ENCODE measurements at places on chromosomes 1 and 21.

GRCh38 chr1:10873189-10873588, 76.7 kb upstream of the CASZ1 start:
- no peak for DNase-seq

GRCh38 chr21:45920824-45921600, 60.6 kb upstream of the COL6A1 start:
- DNase-seq, result peak; percentile 68

DNA sequence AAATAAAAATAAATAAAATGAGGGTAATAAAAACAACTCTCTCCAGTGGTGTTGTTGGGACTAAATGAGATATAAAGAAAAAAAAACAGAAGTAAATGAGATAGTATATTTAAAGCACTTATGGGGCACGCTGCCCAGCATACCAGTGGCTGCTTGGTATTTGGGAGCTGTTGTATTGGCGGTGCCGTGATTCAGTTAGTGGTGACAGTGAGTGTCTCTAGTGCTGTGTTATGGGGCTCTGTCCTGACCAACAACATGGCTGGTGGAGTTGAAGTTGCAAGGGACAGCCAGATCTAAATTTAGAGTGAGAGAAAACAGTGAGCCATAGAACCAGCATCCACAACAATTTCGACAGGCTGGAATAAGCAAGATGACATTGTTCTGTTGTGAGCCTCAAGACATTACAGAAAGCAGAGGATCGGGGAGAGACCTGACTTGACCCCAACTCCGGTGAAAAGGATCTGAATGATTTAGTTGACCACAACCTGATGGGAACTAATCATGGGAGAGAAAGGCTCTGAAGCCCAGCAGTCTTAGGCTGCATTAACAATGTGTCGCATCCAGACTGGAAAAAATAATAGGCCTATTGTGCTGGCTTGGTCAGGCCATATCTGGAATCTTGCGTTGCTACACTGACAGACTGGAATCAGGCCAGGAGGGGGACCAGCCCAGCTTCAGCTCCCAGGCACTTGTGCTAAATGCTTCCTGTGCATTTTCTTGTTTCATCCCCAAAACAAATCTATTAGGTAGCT, 2.4 kb upstream of the MFSD2A start:
- DNase-seq, result no peak

DNA sequence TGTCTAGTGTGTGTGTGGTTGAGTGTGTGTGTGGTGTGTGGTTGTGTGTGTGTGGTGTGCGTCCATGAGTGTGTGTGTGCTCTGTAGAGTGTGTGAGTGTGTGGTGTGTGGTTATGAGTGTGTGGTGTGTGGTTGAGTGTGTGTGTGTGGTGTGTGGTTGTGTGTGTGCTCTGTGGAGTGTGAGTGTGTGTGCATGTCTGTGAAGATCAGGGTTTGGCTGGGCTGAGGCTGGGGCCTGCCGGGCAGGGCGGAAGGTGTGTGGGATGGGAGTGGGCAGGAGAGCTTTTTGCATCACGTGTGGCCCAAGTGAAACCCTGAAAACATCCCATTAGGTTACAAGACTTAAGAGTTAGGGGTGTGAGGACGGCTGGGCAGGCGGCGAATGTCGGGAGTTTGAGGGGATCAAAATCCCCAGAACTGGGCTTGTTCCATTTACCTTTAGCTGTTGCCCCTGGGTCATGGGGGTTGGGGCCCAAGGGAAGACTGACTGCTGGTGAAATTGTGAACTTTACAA, 2.9 kb upstream of the FCMR start:
- no peak for DNase-seq

DNA sequence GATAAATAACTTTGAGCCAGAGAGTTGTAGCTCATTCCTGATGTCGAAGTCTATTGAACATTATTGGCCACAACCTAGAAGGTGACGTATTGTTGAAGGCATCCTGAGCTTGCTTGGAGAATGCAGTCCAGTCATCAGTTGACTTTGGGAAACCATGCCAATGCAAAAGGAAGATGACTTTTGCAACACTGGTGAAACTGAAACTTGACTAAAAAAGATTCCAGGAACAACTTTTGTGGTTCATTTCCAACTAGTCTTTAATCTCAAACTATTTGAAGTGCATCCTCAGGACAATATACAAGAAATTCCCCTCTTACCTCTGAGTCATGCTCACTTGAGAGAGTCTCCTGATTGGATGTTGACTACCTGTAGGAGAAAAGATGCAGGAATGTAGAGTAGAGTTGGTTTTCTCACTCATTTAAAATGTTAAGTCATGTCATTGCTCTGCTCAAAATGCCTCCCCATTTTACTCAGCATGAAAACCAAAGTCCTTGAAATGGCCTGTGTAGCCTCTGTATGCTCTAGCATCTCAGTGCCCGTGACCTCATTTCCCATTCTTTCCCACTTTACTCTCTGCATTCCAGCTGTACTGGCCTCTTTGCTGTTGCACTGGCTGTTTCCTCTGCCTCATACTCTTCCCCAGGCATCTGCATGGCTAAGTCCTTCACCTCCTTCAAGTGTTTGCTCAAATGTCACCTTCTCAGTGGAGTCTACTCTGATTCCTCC, 24.4 kb upstream of the LEPR start:
- peak; percentile 36 for DNase-seq

DNA sequence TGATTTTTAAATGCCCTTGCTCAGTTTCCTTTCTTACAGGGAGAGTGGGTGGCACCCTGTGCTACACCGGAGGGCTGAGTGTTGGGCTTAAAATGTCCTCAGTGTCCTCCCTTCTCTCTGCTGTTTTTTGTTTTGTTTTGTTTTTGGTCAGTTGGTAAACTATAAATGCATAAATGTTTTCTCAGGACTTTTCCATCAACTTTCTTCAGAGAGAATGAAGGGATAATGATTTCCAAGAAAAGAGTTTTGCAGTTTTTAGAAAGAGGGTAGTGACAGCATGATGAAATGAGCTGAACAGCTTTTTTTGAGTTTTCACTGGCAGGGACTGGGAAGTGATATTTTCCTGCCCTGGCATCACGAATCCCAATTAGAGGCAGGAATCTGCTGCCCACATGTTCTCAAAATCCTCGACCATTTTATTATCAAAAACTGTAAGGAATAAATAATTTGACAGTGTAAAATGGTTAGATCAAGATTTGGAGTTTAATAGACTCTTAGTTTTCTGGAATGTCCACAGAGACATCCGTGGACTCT, 15.2 kb downstream of the LAMC1 start:
- DNase-seq, result no peak

GRCh38 chr1:233960386-233960785, 55.9 kb downstream of the SLC35F3 start:
- DNase-seq, result no peak

All from adipocyte (in vitro differentiated cells).